ENCODE measurements at places on chromosomes 16 and 17.

DNA sequence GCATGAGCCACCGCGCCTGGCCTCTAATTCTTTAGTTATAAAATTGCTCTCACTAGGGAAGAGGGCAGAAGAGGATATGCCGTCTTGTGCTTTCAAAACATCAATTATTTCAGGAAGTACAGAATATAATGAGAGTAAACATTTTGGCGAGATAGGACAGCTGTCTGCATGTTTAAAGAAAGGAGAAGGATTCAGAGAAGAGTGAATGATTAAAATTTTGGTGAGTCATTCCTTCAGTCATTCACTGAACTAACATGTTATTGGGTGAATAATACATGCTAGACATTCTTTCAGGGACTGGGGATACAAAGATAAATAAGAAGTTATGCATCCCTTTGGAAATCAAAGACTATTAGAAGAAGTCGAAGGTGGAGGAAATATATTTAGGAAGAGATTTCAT is 590.3 kb upstream of the GOT2 start:
- DNase-seq = no peak

DNA sequence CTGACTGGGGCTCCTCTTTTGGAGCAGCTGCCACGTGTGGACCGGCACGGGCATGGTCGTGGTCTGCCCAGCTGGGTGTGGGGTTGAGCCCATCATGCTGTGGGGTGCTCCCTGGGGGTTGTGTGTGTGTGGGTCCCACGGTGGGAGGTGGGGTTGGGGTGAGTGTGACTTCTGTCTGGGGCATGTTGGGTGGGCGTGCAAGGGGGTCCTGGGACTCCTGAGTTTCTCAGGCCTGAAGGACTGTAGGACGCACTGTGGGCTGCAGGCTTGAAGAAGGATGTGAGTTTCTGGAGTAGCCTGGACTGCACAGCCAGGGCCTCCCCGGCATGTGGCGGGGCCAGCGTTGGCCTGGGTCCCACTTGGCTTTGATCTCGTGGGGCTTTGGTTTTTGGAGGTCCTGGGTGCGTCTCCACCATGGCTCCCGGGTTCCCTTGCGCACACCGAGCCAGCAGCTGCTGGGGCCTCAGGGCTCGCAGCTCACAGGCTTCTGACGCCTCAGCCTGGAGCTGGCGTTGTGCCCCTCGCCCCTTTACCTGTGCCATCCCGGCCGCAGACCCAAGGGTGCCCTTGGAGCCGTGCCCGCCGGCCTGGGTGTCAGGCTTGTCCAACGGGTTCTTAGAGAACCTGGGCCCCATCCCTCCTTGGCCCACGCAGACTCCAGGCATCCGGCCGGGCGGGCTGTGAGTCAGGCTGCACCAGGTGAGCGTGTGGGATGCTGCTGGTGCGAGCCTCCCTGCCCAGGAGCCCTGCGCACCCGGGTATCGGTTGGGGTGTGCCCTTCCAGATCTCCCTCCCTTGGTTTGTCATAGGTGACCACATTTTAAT is 34.4 kb upstream of the ZNF750 start:
- no peak for DNase-seq

DNA sequence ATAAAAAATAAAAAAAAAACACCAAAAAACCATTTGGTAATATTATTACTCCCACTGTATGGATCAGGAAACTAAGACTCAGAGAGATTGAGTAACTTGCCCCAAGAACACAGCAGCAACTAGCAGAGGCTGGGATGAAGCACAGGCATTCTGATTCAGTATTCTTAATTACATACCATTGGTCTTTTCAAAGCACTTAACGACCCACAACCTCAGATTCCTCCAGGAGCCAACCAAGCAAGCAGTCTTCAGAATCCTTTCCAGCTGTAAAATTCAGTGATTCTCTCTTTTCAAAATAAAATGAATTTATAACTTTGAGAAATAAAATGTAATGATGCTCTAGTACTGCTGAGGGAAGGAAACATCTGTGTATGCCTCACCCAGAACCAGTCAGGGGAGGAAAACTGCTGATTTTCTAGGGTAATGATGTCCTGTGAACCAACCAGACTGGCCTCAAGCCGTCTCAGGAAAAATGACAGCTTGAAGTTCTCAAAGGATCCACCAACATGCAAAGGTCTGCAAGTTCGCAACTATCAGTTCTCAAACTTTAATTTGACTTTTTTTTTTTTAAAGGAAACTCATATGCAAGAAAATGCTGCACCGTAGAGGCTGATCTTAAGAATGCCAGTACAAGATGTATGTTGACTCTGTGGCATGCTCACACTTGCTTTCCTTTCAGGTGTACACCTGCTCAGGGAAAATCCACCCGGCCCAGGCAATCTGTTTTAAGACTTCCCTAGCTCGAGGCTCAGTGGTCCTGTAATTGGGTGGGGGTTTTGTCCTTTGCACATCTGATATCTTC is 9.0 kb downstream of the CUEDC1 start:
- DNase-seq = no peak

DNA sequence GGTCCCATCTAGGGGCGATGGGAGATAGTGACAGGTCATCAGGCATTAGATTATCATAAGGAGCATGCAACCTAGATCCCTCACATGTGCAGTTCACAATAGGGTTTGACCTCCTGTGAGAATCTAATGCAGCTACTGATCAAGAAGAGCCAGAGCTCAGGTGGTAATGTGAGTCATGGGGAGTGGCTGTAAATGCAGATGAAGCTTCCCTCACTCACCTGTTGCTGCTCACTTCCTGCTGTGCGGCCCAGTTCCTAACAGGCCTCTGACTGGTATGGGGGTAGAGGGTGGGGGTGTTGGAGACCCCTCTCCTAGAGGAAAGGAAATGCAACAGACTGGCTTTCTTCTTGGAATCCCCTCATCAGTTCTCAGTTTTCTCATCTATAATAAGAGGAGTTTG is 131.4 kb downstream of the CA10 start:
- no peak for DNase-seq

DNA sequence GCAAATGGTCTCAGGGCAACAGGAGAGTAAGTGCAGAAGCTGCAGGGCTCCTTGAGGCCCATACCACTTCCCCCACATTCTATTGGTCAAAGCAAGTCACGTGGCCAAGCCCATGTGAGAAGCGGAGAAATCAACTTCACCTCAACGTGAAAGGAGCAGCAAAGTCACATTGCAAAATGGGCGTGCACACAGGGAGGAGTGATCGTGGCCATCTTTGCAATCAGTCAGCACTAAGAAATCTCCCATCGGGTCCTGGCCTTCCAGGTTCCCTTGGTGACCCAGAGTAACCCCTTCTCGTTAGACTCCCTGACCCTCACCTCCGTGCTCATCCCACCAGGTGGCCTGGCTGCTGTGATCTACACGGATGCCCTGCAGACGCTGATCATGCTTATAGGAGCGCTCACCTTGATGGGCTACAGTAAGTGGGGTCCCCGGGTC is 38.0 kb downstream of the SLC5A11 start:
- no peak for DNase-seq

GRCh38 chr17:37801171-37801570 is 56.3 kb upstream of the HNF1B start:
- no peak for DNase-seq

GRCh38 chr16:80113873-80114574 is 426.8 kb upstream of the DYNLRB2 start:
- DNase-seq = no peak

- no peak for DNase-seq
These were observed 1.2 kb downstream of the SEPHS2 start for GRCh38 chr16:30444231-30445148.

- DNase-seq = no peak
These were observed 48.7 kb downstream of the SF3B3 start for GRCh38 chr16:70572050-70572925.

- no peak for DNase-seq
These were observed 7.2 kb downstream of the SMTNL2 start for GRCh38 chr17:4591529-4591928.

- no peak for DNase-seq
These were observed 119.1 kb downstream of the KCNJ12 start for GRCh38 chr17:21495281-21495680.

Measured in smooth muscle cell of the brain vasculature (primary cell).